ENCODE measurements at places on chromosomes 11 and 22. TPM values are rescaled to one million over a fixed set of nuclear protein-coding genes. Genes with fewer than 3 reads are reported as not detected.

SYT8 gene
- not detected for total RNA-seq

PHLDA2 gene
- 7.6 TPM for total RNA-seq

SNX19 gene
- 27.0 TPM for total RNA-seq

UBQLNL gene
- total RNA-seq, result not detected

GGT1 gene
- total RNA-seq, result 39.5 TPM

MS4A6E gene
- not detected for total RNA-seq

TRIM48 gene
- total RNA-seq, result not detected

All from activated CD4-positive, alpha-beta memory T cell treated with anti-CD3 and anti-CD28 coated beads for 36 hours (primary cell).